Kidney tubule cell (primary cell): ENCODE measurements at places on chromosomes 16 and 17.

GRCh38 chr17:70078549-70078948, 3.5 kb downstream of the KCNJ16 start:
- peak; percentile 39 for DNase-seq

DNA sequence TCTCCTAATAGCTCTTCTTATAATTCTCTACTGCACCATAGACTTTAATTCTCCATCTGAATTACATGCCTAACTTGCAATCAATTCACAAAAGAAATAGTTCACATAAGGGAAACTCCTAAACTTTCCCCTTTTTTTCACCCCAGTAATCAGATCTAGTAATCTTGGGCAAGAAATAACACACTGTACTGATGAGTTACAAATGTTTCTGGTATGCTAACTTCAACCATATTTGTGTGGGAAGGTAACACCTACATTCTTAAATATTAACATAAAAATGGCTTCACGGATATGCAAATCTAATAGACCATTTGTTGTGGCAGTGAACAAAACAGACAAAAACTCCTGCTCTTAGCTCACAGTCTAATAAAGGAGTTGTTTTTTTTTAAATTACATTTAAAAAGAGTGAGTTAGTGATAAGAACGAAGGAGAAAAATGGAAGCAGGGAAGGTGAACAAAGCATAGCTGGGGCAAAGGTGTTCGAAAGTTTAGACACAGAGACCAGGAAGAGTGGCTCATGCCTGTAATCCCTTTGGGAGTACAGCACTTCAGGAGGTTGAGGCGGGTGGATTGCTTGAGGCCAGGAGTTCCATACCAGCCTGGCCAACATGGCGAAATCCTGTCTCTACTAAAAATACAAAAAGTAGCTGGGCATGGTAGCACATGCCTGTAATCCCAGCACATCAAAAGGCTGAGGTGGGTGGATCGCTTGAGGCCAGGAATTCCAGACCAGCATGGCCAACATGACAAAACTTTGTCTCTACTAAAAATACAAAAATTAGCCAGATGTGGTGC, 34.8 kb downstream of the CMTM3 start:
- peak; percentile 44 for DNase-seq

DNA sequence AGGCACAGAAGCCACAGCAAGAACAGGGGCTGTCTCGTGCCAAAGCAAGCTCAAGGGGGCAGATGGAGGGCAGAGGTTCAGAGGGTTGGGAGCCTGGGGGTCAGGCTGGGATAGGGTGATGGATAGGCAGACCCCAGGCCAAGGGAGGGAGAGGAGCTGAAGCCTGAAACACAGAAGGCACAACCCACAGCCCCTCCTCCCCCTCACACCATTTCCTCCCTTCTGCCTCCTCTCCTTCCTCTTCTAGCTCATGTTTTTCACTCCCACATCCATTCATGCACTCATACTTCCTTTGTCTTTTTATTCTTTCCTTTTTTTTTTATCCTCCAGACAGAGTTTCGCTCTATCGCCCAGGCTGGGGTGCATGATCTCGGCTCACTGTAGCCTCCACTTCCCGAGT, 61.1 kb downstream of the SOCS1 start:
- DNase-seq = no peak

GRCh38 chr17:55728833-55729232, 6.2 kb upstream of the TMEM100 start:
- DNase-seq = no peak

GRCh38 chr16:7503666-7504065, 171.0 kb downstream of the RBFOX1 start:
- no peak for DNase-seq

DNA sequence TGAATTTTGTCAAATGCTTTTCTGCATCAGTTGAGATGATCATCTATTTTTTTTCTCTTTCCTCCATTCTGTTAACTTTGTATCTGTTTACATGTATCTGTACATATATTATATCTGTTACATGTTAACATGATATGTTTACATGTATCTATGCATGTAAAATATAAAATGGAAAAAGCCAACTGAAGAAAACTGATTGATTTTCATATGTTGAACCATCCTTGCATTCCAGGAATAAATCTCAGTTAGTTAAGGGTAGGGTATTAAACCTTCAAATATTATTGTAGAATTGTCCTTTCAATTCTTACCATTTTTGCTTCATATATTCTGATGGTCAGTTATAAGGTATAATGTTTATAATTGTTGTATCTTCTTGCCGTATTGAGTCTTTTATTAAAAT, 336.1 kb downstream of the ZFHX3 start:
- DNase-seq = no peak

GRCh38 chr17:78369791-78370381, 8.6 kb upstream of the PGS1 start:
- DNase-seq = no peak

DNA sequence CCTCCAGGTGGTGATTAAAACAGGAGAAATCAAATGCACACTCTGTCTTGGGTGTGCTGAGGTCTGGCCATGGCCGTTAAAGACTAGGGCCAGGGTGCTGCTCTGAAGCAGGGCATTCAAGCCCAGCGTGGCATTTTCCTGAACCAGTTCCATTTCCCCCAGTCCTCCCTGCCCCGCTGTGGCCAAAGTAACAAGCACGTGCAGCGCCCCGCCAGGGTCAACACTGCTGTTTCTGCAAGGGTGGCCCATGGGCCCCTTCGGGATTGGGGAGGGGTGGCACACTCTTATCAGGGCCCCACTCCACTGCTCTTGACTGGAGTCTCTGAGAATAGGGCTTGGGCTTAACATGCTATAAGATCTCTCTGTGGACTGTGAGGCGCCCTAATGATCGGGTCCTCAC, 72.9 kb downstream of the IL21R start:
- DNase-seq = no peak

DNA sequence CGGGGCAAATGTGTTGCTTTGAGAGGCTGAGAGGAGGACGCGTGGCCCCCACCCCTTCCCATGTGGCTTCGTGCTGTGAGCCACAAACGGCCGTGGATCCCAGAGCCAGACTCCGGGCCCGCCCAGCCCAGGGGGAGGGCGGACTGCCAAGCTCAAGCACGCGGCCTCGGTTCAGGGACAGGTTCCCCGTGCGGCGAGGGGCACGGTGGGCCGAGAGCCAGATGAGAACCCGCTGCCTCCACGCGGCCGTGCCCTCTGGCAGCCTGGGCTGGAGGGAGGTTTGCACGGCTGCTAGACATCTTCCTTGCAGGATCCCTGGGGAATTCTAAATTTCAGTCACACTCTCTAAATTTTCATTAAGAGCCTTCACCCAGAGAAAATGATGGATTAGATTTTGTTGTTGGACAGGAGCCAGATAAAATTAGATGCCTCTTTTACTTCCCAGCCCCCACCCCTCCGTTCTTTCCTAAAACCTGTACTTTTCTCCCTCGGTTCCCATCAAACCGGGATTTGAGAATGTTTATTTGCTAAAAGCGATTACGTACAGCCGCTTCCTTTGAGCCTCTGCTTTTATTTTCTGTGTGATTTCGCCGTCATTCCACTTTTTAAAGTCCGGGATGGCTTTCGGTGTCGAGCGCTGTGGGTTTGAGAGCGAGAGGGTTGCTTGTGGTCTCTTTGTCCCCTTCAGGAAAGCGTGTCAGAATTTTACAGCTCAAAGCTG, 25.0 kb upstream of the GNG13 start:
- DNase-seq = no peak

DNA sequence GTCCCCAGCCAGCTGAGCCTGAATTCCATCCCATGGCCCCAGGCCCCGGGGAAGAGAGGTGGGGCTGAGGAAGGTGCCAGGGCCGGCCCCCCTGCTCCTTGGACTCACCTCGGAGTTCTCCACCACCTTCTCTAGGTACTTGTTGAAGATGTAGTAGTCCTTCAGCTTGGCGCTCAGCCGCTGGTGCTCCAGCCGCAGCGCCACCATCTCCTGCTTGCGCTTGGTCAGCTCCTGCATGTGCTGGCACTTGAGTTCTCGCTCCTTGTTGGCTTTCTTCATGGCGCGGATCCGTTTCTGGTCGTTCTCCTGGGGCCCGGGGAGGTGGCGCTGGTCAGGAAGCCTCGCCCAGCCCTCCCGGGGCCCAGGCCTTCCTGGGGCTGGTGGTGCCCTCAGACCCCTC, 3.3 kb downstream of the CCDC42 start:
- DNase-seq = no peak

DNA sequence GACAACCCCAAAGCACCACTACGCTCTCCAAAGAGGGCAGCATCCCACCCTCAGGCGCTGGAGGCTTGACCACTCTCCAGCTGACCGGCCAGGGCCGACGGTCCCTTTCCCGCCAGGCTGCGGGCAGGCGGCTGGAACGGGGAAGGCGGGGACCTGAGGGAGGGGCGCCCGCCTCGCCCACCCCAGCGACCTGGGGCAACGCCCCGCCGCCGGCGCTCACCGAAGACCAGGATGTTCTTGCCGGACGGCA, 431 bp downstream of the DYNC1LI2 start:
- peak; percentile 22 for DNase-seq

GRCh38 chr17:47650525-47651522, 1.1 kb downstream of the KPNB1 start:
- peak; percentile 97 for DNase-seq

DNA sequence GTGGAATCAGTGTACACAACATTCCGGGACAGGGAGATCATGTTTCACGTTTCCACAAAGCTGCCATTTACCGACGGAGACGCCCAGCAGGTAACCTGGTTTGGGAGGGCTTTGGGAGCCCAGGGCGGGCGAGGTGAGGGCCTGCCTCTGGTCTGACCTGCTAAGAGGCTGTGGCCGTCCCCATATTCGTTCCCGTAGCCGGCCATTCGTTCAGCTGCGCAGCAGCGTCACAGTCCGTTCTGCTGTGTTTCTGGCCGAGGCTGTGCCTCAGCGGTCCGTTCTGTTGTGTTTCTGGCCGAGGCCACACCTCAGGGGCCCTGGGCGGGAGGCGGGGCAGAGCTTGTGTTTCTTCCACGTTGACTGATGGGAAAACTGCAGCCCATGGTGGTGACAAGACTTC, 68.0 kb downstream of the OR1D5 start:
- DNase-seq = no peak

DNA sequence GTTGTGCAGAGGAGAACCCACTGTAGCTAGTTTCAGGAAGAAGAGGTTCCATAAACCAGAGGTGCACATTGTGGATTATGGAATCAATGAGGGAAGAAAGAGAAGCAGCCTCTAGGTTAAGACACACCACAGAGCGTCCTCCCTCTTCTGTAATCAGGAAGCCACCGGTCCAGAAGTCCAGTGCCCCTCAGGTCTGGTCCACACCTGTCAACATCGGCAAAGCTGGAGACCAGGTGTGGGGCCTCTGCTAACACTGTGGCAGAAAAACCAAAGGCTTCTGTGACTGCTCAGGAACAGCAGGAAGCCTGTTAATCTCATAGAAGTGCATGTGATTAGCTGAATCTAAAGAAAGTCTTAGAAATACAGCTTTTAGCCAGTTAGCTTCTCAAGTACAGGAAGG, 23.3 kb downstream of the LIMD2 start:
- DNase-seq = no peak

- DNase-seq = peak; percentile 43
Measured at GRCh38 chr17:27817731-27818130, 17.4 kb upstream of the NOS2 start.

- no peak for DNase-seq
Measured at GRCh38 chr17:36728030-36728991, 126.9 kb downstream of the MRM1 start.

DNA sequence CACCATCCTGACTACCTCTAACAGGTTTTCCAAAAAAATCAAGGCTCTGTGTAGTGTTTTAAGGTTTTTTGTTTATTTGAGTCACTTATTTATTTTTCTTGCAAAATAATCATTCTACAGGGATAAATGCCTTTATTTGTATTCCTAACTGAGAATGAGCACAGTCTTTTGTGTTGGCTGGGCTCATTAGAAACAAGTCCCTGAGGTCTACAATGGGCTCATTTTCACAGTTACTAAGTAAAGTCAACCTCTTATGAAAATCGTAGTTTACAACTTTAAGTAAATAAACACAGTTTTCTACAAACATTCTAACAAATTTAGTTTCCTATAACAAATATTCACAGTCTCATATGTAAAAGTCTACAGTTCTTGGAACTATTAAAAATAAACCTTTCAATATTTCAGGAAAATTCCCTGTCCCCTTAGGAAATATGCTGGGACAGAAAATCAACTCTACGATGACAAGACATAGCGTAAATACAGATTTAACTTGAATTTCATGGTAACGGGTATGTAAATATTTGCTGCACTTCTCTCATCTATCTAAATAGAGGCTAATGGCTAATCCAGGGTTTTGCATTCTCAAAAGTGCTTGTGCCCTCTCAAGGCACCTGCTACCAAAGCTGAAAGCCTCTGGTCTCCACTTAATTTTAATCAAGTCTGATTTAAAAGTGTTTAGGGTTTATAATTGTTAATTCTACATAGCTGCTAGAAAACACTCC, 31.5 kb upstream of the CDH5 start:
- DNase-seq = no peak

DNA sequence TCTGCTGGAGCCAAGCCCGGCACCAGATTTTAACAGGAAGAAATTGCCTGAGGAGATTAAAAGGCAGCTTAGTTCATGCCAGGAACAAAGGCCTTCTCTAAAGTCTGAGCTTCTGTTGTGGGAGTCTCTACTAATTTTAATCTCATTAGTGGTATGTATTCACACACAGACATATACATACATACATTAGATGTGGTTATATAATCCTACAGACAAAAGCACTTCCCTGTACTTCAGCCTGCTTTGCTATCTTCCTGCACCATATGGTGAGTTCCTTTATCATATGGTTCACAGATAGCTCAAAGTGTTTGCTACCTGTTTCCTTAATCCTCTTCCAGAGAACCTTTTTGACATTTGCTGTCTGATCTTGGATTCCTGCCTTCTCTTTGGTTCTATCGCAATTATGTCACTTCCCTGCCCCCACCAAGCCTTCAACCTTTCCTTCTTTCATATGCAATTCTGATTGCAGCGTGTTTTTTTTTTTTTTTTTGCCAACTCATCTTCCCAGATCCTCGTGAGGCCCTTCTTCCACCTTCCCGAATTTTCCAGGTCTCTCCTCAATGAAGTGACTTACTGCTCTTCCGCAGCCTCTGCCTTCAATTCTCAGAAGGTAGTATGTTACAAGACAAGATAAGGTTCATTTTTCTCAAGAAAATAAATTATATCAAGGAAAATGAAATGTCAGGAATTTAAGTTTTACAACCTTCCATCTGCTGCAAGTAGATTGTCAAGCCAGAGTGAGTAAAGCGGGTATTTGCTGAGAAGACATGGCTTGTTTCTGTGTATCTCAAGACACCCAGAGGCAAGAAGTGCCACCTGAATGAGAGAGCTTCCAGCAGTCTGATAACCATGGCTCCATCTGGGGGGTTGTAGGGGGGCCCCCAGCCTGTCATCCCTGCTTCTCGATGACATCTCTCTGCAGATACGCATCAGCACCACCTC, 120.2 kb upstream of the CACNG3 start:
- no peak for DNase-seq

DNA sequence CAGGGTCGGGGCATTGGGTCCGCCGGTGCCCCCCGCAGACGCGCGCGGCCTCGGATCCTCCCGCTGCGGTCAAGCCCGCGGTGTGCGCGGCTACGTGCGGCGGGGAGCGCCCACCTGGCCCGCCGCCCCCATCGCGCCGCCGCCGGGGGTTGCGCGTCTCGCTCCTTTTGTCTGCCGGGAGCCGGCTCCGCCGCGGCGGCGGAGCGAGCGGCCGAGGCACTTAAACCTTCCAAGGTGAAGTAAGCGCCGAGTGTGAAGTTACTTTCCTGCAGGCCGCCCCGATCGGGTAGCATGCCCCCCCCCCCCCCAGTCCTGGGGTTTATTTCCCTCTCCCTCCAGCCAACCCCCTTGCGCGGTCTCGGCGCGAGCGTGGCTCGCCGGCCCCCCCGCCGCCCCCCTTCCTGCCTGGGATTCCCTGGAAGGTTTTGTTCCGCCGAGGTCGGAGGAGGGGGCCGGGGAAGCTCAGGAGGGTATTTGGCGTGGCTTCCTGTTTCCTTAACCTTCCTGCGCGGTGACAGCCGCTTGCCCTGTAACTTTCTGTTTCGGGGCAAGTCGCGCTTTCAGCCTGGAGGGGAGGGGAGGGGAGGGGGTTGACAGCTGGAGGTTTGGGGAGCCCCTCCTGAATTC, 56.6 kb upstream of the GSE1 start:
- DNase-seq = peak; percentile 65
